ENCODE measurements at places on chromosomes 3 and 15. TPM values are rescaled to one million over a fixed set of nuclear protein-coding genes. Genes with fewer than 3 reads are reported as not detected.

DNA sequence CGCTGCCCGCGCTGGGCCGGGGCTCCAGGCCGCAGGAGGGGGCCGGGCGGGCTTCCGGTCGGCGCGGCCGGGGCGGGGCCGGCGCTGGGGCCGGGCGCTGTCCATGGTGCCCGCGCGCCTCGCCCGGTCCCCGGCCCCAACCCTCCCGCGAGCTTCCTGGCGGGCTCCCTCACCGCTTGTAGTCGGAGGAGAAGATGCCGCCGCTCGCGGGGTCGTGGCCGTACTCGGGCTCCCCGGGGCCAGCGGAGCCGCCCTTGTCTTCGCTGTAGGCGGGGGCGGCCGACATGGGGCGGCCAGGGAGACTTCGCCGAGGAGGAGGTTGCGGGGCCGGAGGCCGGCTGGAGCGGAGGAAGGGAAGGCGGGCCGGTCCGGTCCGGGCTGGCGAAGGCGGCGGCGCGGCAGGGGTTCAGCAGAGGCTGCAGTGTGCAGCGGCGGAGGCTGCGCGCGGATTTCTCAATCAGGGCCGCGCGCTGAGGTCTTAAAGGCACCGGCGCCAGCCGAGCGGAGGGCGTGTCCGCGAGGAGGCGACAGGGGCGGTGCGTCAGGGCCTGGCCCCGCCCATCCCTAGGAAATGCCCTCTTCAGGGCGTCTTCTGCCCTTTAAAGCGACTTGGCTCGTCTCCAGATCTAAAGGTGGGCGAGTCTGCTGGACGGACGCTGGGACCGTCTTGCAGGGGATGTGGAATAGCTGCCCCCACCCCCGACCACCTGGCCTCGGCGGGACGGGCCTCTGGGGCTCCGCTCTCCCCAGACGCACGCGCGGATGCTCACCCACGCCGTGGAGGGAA lies at the start of gene AP3B2:
AP3B2 (minus strand) TSS at position 455 of the 787 bp plus-strand sequence; CDS start at position 286, 169 bp downstream.
- DNase-seq: no peak

GRCh38 chr3:180183346-180183745 lies 146.6 kb upstream of the PEX5L start:
- DNase-seq: no peak

Gene TMEM62
- 21.1 TPM for total RNA-seq

Gene ERC2
- 0.75 TPM for total RNA-seq
